Stimulated activated CD4-positive, alpha-beta T cell treated with anti-CD3 and anti-CD28 coated beads, Interleukin-1b, Interleukin-23, amount 100 ng/mL, for 1 hour (primary cell): ENCODE measurements at places on chromosomes 12 and 14.

DNA sequence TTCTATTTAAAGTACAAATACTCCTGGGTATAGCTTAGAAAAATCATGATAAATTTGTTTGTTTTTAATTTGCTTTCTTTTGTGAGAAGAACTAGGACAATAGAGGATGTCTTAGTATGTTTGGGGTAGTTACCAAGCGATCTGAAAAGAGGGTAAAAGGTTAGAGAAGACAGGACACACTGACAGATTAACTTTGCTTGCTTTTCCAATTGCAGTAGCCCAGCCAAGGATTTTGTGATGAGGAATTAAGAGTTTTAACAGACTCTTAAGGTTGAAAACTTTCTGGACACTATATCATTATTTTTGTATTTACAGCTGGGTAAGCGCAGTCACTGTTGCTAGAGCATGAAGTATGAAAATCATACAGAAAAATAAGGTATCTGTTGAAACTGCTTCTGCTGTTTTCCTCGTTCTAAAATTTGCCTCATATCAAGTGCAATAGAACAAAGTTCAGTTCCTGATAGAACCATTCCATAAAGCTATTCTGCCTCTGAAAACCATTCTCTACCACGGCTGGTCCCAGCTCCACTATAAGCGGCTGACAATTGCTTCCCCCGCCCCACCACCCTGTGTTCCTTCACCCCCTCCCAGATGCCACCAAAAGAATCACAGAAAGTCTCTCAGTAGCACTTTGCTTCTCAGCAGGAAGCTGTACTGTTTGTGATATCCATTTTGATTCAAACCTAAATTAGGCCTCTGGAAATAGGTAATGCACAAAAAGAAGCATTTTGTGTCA lies 413.4 kb downstream of the BCAT1 start:
- no peak for DNase-seq

DNA sequence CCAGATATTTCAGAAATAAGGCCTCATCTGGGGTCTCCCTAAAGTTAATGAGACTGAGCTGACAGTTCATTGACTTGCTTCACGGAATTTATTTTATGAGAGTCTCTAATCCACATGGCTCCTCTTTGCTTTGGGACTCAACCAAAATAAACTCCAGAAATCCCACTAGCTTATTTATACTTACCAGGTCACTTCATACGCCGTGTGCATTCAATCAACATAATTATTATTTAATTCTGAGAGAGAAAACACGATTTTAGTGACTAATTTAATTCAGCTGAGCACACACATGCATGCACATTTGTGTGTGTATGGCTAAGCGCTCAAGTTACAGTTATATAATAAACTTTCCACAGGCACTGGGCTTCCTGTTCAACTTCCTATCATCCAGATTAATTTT lies 333.4 kb upstream of the CCDC196 start:
- DNase-seq = no peak

GRCh38 chr14:22588526-22589095 lies 413 bp downstream of the DAD1 start:
- no peak for DNase-seq

DNA sequence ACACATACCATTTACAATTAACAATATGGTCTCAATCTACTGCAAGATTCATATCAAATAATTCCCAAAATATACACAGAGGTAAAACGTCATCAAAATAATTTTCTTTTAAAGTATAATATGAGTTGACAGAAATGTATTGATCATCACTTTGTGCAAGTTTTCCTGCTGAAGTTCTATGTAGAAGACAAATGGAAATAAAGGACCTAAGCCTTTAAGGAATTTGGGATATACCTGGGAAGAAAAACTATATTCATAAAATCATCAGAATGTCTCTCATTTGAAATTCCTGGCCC lies 61.1 kb upstream of the DAAM1 start:
- no peak for DNase-seq

GRCh38 chr12:123532808-123533649 lies 490 bp downstream of the RILPL1 start:
- no peak for DNase-seq

DNA sequence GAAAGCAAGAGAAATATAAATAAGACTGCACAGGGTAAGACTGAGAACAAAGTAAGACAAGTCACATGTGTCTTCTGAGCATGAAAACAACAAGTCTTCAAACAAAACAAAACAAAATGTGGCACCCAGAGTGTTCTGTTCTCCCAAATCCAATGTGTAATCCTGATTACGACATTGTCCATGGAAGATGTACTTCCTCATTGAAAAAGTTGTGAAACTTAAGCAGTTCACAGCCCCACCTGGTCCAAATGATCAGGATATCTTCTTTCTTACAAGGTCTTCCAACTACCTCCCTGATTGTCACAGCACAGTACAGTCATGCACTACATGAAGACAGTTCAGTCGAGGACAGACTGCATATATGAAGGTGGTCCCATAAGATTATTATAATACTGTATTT lies 23.3 kb upstream of the NEK9 start:
- DNase-seq = no peak

DNA sequence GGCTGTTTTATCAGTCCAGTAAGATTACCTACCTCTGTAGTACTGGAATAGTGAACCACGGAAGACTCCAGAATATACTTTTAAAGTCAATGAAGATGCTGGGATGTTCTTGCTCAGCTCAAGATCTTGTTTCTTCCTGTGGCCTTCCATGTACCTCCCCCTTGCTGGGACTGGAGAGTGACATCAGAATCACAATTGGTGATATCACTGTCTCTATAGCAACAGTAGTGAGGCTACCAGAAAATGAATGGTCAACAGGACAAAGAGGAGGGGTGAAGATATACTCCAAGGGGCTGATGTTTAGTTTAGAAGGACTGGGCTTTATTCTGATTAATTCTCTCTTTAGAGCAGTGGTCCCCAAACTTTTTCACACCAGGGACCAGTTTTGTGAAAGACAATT lies 3.8 kb downstream of the AKAP3 start:
- no peak for DNase-seq

DNA sequence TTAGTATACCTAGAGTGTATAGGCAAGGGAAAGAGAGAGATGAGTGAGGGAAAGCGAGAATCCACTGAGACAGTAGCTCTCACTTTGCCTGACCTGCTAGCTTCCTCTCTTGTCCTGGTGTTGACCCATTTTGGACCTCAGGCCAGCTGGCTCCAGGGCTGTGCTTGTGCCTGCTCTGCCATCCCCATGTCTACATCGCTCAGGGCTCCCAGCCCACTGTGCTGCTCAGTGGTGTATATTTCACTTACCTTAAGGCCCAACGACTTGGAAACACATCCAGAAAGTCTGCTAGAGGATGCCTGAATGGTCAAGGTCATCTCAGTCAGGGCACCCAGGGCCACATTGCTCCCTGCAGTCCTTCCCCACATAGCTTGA lies 964 bp upstream of the SERPINA4 start:
- no peak for DNase-seq

DNA sequence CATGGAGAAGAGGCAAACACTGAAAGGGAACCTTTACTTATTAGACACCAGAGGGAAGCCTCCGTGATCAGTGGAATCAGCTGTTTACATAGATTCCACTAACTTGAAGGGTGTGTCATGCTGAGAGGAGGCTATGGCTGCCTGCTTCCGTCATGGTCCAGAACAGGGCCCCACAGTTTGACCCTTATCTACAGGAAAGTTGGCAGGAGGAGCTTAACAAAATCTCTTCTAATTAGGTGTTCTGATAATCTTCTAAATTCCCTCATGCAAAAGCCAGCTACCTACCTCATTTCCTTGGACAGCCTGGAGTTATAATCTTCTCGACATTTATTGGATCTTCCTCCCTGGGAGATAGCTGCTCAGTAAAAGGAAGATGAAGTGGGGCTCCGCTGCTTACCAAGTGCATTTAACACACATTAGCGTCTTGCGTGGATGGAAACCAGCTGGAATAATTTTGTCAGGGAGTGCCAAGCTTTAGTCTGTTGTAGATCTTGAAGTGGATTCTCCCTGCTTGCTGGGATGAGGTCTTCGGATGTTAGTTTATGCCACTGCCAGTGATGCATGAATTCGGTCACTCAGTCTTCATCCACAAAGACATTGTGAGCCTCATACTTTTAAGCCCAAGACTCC lies 171.0 kb downstream of the PAH start:
- DNase-seq = no peak

- no peak for DNase-seq
Measured at GRCh38 chr14:97350894-97351731, 553.9 kb downstream of the VRK1 start.

- no peak for DNase-seq
Measured at GRCh38 chr12:108621161-108621560, 12.5 kb downstream of the SELPLG start.

GRCh38 chr14:68520637-68521556 lies 272.0 kb downstream of the ZFP36L1 start:
- DNase-seq = no peak

DNA sequence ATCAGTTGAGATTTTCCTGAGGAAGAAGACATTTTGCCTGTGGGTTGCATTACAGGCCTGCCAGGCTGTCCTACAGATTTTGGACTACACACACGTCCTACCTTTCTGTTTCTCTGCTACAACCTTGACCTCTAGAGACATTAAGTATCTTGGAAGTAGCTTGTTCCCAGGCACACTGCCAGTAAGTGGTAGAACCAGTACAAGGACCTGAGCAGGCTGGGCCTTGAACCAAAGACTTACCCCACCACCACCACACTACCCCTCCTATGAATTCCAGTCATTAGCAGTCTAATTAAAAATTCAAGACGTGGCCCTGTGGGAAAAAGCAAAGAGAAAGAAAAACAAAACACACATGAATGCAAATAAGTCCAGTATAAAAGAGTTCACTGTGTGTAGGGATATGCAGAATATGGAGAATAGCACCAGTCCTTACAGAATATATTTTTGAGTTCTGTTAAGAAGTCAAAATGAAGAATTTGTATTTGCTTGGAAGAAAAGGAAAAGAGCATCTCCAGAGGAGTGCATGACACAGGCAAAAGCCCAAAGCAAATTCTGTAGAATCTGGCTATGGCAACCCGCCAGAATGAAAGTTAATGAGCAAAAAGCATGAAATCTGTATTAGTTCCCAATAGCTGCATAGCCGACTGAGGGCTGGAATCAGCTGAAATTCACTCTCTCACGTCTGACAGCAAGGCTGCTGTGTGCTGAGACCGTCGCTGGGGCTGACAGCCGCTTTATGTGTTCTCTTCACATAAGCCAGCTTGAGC lies 74.3 kb upstream of the ST8SIA1 start:
- no peak for DNase-seq

DNA sequence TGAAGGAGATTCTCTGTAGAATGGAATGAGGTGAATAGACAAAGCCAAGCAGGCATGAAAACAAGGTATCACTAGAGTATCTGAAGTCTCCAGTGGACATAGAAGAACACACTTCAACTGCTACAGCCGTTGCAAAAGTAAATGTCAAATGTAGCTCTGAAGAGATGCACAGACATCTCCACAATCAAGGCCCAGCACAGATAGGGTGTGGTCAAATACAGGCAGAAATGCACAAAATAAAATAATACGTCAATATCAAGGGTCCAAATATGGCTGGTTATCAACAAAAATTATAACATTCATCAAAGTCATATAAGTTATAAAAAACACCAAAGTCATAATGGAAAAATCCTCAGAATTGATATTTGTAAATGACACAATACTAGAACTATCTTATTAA lies 1107.3 kb downstream of the TMEM121 start:
- no peak for DNase-seq

DNA sequence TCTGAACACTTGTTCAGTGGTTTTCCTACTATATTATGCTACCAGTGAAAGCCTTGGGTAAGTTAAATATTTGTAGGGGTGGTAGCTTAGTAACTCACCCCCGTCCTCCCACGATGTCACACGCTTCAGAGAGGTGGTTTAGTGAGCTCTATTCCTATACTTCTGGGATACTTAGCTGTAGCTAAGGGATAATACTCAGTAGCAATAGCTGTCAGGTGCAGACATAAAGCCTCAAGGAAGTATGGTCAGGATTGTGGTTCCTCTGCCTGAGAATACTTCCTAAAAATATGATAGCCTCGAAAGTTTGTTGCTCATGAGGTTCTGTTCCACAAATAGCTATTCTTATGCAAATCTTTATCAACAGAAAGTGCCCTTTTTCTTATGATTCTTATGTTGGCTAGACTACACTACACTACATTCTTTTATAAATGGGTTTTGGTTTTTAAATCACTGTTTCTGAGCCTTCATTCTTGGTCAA lies 11.9 kb downstream of the DLST start:
- DNase-seq = no peak

DNA sequence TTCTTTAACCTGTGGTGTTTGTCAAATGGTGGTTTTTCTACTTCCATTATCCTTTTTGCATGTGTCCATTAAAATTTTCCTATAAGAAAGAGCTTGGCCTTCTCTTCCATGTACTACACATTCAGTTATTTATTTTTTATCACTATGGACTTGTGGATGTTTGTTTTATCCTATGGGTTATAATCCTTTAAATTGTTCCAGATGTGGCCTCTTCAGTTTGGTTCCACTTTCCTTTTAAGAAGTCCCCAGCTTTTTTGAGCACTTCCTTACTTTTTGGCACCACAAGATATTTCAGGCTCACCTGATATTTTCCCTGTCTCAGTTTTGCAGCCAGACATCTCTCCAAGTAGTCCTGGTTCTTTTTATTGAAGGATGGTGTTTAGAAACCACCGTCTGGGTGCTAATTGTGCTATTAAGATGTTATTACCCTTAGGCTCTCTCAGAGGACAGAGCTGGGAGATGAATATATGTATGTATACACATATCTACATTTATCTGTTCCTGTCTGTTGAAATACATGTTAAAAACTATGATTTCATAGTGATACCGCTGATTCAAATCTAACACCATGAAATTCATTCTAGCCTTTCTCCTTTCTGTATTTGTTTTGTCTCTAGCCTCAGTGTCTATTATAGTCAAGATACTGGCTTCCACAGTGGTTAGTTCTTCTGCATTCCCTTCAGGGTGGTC lies 408.5 kb upstream of the RGS6 start:
- DNase-seq = no peak

DNA sequence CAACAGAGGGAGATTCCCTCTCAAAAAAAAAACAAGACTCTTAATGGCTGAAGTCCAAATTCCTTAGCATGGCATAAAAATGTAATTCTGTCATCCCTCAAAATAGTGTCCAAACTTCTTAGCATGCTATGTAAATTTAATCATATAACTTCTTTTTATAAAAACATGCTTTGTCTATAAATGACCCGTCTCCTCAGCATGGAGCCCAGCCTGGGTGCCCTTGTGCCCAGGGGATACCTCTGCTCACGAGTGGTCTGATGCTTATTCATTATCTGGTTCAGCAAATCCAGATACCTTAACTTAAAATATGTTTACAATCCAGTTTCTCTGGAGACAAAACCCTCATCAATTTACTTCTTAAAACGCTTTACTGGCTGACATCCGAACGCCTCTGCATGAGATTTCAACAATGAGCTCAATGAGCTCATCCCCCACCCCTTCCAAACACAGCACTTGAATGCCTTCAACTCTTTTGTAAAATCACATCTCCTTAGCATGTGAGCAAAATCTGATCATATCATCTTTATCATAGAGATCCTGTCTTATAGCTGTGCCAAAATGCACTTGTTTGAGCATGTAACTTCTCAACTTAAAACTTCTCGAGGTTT lies 15.7 kb downstream of the RTL1 start:
- DNase-seq = no peak

DNA sequence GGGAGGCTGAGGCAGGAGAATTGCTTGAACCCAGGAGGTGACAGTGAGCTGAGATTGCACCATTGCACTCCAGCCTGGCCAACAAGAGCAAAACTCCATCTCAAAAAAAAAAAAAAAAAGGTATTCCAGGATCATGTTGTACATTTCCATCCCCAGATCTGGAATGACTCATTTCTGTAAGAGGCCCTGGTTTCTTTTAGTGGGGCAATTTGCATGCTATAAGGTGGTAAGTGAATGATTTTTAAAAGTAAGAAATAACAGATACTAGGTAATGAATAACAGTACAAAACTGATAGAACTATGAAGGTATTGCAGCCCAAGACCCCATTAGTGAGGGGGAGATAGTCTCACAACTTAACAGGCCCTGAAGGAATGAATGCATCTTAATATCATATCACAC lies 17.7 kb upstream of the ADCK1 start:
- DNase-seq = no peak
